ENCODE measurements at places on chromosomes 16 and 17.

GRCh38 chr17:69597898-69598692, 183.6 kb downstream of the MAP2K6 start:
- no peak for DNase-seq

GRCh38 chr16:642189-643049, 791 bp downstream of the MCRIP2 start:
- DNase-seq, result peak; percentile 45

DNA sequence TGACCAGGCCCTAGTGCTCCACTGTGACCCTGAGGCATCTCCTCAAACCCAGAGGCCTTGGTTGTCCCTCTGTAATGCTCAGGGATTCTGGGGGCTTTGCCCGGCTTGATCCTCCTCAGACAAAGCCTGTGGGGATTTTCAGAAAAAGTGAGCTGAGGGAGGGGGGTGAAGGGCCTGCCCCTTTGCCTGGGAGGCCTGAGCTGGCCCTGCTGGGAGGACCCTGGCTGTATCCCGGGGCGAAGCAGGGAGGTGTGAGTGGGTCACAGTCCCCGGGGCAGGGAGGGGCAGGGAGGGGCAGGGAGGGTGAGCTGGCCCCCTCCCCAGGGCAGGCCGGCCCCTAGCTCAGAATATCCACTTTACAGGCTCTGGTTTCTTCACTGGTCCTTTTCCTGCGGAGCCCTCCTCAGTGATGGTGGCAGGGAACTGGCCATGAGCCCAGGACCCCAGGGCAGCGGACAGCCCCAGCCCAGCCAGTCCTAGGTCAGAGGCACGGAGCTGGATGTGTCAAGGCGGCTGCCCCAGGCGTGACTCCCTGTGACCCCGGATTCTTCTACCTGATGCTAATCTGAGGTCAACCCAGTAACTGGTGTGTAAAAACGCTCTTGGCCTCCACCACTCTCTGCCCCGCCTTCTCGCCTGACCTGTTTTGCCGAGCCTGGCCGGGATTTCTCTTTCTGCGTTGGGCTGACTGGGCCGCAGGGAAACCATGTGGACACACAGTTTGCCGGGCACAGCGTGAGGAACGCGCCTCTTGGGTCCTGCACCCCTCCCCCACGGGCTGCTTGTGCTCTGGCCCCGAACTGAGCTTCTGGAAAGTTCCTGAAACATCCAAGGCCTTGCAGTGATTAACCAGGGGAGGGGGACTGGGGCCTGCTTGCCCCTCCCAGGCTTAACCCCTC, 5.8 kb upstream of the FASN start:
- peak; percentile 83 for DNase-seq

DNA sequence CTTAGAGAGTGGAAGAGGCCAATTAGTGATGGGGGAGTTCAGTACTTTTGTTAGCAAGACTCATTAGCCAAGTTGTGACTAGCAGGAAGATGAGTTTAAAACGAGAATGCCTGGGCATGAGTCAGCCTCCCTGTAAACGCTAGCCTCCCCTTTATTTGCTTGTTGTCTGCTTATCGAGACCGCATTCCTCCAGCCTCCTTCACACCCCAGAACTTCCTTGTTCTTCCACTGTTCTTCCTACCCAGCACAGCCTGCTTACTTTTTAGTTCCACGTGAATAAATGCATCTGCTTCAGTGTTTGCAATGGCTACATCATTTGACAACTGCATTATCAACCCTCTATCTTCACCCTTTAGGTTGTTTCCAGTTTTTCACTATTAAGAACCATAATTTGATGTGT, 20.2 kb upstream of the OR3A1 start:
- no peak for DNase-seq

GRCh38 chr16:27499659-27500055, 50.1 kb downstream of the GTF3C1 start:
- no peak for DNase-seq

DNA sequence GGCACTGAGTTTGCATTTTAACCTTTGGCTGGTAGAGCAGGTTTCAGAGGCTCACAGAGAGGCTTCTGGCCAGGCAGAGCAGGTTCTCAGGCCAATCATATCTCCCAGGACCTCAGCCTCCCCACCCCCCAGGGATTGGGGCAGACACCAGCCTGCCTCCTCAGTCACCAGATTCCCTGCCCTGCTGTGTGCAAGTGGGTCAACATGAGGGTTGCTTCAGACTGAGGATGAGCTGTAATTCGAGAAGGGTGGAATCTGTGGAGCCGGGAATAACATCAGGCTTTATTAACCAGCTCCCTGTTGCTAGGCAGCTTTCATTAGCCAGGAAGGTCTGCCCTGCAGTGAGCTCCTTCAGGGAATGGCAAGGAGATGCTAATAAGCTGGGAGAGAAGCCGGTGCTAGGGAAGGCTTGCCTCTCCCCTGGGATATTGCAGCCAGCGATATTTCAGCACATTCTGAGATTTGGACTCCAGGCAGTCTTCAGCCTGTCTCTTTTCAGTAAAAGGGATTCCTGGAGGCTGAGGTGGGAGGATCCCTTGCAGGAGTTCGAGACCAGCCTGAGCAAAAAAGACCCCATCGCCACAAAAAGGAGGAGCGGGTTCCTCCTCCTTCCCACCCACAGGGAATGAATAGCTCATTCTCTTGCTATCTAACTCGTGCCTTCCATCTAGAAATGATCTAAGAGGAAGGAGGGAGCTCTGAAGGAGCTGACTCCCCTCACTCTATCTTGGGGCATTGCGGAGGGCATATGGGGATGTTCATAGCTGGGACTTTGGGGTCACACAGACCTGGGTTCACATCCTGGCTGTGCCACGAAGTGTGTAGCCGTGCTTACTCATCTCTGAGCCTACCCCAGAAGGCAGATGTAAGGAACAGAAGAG, 10.7 kb downstream of the SGSM2 start:
- peak; percentile 99 for DNase-seq

GRCh38 chr17:6868582-6868981, 37.1 kb upstream of the TEKT1 start:
- DNase-seq, result no peak

DNA sequence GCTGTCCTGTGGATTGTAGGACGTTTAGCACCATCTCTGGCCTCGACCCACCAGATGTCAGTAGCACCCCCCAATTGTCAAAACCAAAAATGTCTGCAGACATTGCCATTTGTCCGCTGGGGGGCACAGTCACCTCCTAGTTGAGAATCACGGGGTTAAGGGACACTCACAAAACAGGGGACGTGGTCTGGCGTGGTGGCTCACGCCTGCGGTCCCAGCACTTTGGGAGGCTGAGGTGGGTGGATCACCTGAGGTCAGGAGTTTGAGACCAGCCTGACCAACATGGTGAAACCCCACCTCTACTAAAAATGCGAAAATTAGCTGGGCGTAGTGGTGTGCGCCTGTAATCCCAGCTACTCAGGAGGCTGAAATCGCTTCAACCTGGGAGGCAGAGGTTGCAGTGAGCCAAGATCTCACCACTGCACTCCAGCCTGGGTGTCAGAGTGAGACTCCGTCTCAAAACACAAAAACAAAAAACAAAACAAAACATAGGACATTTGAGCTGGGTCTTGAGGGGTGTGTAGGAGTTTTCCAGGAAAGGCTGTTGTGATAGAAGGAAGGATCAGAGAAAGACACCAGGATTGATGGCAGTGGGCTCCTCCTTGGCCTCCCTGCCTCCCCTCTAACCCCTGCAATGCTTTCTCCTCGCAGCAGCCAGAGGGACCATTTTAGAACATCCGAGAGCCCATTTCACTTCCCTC, 171.8 kb upstream of the GSE1 start:
- no peak for DNase-seq

DNA sequence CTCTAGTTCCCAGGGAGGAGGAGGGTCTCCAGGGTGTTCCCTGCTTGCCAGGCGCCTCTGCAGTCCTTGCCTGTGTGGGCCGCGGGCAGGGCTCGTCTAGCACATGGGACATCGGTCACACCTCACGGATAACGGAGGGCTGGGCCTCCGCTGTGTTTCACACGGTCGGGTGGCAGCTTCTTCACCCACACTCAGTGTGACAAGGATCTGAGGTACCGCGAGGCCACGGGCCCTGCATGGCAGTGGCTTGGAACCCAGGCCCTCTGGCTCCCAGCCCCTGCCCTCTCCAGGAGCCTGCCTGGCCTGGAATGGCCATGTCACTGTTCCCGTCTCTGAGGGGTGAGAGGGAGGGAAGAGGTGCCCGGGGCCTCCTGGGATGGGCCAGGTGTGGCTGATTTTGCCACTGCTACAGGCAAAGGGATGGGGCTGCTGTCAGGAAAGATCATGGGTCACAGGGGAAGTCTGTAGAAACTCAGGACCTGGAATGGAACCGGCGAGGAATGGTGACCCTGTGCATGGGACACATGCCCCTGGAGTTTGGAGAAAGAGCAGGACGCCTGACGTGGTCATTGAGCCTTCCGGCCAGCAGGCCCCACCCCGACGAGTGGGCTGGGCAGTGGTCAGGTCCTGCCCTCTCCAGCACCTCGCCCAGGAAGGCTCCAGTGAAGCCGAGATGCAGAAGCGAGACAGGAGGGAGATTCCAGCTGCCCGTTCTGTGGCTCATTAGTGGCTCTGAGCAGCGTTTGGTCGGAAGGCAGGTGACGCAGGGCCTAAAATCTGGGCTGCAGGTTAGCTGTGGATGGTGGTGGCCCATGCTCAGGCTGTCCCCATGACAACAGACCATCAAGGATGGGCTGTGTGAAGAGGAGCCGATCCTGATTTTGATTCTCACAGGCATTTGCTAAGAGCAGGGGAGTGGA, 76.5 kb upstream of the GSE1 start:
- DNase-seq, result no peak

- DNase-seq, result no peak
Observed at GRCh38 chr17:8956465-8956902, 9.0 kb downstream of the PIK3R5 start.

DNA sequence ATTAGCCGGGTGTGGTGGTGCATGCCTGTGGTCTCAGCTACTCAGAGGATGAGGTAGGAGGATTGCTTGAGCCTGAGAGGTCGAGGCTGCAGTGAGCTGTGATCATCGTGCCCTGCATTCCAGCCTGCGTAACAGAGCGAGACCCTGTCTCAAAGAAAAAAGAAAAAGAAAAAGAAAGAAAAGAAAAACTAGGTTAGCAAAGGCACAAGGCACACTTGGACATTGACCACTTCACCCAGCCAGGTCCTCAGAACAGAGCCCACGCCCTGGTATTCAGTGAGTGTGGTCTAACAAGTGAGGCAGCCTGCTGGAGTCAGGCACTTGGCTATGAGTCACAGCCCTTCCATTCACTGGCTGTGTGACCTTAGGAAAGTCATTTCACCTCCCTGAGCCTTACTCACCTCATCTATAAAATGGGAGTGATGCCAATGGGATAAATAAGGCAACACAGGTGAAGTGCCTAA, 10.4 kb downstream of the MILR1 start:
- no peak for DNase-seq

DNA sequence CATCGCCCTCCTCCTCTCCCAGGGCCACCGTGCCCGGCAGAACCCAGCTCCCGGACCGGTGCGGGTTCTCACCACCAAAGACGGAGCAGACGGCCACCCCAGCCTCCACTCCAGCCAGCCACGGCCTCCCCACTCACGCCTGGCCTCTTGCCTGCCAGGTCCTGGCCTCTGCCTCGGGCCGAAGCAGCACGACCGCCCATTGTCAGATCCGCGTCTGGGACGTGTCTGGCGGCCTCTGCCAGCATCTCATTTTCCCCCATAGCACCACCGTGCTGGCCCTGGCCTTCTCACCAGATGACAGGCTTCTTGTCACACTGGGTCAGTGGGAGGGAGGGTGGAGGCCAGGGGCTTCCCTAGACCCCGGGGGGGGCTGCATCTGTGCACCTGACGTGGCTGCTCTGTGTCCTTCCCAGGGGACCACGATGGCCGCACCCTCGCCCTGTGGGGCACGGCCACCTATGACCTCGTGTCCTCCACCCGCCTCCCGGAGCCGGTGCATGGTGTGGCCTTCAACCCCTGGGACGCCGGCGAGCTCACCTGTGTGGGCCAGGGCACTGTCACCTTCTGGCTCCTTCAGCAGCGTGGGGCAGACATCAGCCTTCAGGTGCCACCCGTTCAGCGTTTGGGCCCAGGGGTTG, 6.6 kb upstream of the RHOT2 start:
- no peak for DNase-seq

GRCh38 chr17:31389657-31390381, 1.7 kb upstream of the RAB11FIP4 start:
- DNase-seq, result no peak

All from NCI-H82 (cell line).